Kidney epithelial cell (primary cell): ENCODE measurements at places on chromosomes 13 and 19.
A peak's percentile ranks its signal among the peaks of the same experiment; 100 is the strongest.

- peak; percentile 5 for DNase-seq
These were observed 60.4 kb upstream of the OLFM4 start for GRCh38 chr13:52968074-52968700.

DNA sequence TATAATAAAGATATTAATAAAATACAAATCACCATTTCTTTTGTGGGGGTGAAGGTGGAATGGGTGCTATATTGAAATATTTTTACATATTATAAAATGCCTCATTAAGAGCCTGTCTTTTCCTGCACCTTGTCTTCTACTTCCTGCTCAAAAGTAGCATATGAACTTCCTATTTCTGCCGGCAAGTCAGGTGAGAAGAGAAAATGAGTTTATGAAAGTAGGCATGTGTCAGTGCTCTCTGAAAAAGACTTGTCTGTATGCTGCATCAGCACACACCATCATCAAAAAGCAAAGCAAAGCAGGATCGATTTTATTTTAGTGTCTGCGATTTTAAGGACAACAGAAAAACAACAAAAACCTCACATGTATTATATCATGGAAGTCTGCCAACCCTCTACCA is 114.2 kb downstream of the RAP2A start:
- no peak for DNase-seq

DNA sequence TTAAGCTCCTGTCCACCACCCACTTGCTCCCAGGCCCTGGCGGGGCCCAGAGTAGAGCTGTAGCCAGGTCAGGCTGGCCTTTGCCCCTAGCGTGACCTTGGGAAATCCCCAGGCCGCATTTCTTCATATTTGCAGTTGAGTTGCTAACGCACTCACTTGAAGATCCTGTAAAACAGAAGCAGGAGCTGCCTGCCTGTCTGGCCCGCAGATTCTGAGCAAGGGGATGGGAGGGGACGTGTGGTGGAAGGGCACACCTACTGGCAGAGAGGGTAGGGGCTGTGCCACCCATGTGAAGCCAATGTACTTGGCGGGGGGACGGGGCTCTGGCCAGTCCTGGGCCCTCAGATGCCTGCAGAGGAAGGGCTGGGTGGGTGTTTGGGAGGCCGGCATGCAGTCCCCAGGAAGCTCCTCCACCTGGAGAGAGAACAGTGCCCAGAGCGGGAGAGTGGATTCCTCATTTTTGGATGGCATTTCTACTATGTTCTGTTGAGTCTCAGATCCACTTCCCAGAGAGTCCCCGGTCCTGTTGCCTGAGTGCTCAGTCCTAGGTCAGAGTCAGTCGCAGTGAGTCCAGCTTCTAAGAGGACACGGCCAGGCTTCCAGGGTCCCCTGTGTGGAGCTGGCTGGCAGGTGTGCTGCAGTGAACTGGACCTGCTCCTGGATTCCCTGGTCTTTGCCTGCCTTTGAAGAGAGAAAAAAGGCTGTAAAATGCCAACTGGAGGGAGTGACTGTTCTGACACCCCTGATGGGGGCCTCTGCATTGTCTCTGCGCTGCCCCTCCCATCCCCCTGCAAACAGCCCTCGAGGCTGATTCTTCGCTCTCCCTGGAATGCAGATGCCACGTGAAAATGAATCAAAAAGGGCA is 62.9 kb downstream of the GGACT start:
- no peak for DNase-seq

- DNase-seq: no peak
These were observed 345.3 kb downstream of the ENOX1 start for GRCh38 chr13:43441464-43441863.

GRCh38 chr19:12939975-12940423 is 1.6 kb downstream of the CALR start:
- no peak for DNase-seq
